ENCODE measurements at places on chromosomes 3 and 15.

DNA sequence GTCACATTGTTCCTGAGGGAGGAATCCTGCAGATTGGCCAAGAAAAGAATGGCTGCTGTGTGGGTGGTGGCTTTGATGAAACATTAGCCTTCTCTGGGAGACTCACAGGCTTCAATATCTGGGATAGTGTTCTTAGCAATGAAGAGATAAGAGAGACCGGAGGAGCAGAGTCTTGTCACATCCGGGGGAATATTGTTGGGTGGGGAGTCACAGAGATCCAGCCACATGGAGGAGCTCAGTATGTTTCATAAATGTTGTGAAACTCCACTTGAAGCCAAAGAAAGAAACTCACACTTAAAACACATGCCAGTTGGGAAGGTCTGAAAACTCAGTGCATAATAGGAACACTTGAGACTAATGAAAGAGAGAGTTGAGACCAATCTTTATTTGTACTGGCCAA is 6.1 kb downstream of the PTX3 start:
- no peak for DNase-seq

DNA sequence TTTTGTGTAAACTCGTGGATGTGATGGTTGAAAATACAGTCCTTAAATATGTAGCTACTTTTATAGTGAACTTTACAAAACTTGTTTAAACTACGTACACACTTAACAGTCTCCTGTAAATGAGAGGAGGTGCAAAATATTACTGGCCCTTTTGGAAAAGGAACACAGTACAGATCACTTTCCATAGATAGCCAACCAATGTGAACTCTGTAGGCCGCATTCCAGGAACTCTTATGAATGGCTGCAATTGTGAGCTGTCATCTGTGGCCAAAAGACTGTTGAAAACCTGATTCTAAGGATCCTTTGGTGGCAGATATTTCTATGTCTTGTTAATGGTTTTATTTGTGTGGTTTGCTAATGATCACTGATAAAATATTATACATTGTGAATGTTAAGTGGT is 6.2 kb downstream of the TSC22D2 start:
- DNase-seq: no peak

- no peak for DNase-seq
Measured at GRCh38 chr3:117651246-117651645, 941.7 kb downstream of the TUSC7 start.

- no peak for DNase-seq
Measured at GRCh38 chr3:189202106-189202505, 30.3 kb downstream of the TPRG1 start.

Measured in stimulated activated CD4-positive, alpha-beta T cell treated with anti-CD3 and anti-CD28 coated beads, Interleukin-1b, Interleukin-23, amount 100 ng/mL, for 1 hour (primary cell).